Stimulated activated CD8-positive, alpha-beta memory T cell treated with anti-CD3 and anti-CD28 coated beads, Interleukin-7, amount 100 ng/mL, for 1 hour (primary cell): ENCODE measurements at places on chromosomes 12 and 14.
A peak's percentile ranks its signal among the peaks of the same experiment; 100 is the strongest.

DNA sequence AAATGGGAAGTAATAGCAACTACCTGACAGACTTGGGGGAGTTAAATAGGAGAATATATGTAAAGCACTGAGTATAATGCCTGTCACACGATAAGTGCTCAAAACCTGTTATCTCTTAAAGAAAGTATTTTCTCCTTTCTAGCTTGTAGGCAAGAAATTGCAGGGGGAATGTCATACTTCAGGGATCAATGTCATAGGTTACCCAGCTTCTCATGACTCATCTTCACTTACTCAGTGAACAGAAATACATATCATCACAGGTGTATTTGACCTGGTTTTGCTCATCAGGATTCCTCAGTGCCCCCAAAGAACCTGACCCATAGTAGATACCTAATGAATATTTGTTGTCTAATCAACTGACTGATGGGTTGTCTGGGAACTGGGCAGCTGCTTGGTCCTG, 285.0 kb upstream of the ATP2B1 start:
- DNase-seq = no peak

DNA sequence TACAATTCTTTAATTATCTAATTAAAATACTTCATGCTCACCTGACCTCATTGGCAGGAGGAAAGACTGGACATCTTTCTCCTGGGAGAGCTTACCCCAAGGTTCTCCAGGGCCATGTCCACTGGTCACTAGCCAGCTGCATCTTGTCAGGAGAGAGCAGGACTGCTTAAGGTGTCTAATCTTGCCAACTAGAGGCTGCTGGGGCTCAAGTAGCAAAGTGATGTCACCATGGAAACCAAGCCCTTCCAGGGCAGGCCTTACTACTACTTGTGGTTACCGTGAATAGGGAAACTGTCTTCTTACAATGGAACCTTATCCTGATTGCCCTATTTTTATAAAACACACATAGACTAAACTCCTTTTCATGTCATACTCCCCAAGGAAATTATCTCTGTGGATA, 376.4 kb downstream of the SNAPC1 start:
- no peak for DNase-seq

DNA sequence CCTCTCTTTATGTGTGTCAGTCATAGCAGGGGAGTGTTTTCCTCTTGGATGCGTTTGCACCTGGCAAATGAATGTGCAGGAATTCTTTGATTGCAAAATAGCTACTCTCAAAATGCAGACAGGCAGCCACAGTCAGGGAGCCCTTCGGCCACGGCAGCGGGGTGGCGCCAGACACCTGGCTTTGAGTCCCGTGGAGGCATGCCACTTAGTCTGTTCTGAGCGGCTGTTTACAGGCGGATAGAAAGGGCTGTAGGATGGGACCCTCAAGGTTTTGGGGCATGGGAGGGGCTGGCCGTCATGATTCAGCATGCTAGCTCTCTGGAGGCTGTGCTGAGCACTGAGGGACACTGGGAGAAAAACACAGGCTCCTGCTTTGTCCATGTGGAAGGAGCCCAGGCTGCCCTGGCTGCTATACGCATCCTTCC, 117.1 kb downstream of the SLC25A47 start:
- no peak for DNase-seq

DNA sequence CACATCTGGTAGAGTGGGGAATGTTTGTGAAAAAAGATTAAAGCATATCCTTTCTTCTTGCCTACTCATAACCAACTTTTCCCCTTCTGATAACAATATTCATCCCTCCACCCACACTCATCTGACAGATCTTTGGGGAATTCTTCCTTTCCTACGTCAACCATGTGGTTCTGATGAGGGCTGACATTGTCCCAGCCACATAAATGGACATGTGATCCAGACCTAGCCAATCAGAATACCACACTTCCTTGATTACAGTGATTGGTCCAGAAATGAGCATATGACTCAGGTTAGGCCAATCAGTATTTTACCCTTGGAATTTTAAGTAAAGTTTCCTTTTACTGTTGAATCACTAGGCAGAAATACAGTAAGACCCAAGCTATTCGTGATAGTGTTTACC, 58.9 kb downstream of the GPR65 start:
- no peak for DNase-seq

DNA sequence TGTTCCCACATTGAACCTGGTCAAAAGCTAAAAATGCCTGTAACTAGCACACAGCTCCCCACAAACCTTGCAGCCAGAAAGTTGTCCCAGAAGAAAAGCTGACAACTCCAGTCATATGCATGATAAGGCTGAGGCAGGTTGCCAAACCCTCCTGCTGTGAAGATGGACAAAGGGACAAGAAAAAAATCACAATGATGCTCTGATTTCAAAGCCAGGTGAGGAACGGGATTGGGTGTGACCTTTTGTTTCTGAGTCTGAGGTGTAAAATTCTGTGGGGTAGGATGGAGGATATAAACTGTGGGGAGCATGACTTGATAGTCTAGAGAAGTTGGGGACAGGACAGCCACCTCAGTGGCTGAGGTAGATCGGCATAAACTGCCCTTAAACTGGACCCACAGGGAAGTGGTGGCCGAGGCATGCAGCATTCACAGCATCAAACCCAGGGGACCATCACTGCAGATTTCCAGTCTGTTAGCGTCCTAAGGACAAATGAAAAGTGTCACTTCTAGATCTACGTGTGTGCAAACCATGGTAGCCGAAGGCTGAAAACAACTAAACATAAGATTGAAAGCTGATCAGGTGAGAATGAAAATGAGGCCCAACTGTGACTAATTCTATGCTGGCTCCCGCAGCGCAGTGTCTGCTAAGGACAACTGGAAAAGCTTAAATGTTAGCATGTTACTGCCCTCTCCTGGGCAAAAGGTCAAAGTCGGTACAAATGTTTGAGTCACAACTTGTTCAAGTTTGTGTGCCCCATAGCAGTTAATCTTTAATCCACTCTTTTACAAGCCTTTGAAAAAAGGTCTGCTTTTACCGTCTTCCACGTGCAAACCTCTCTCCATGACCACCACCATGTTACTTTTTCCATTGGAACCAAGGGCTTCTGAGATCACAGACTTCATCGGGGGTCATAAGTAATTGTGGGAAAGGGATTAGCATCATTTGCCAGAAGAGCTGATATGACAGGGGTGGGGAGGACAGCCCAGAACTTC, 39.8 kb downstream of the GRIN2B start:
- DNase-seq = no peak

DNA sequence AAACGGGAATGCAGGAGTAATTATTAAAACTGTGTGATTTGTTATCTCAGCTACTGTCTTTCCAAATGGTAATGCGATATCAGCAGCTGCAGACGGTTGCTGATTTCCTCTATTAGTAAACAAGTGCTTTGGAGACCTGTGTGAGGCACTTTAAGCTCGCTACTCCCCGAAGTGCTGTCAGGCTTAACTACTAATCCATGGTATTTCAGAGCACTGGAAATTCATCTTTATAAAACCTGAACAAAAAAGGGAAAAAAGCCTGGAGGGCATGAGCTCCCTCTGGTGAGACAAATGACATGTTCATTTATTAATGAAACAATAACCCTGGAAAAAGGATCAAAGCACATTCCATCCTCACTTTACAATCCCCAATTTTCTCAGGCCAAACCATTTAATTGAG, 143.6 kb upstream of the OTX2 start:
- DNase-seq = no peak

DNA sequence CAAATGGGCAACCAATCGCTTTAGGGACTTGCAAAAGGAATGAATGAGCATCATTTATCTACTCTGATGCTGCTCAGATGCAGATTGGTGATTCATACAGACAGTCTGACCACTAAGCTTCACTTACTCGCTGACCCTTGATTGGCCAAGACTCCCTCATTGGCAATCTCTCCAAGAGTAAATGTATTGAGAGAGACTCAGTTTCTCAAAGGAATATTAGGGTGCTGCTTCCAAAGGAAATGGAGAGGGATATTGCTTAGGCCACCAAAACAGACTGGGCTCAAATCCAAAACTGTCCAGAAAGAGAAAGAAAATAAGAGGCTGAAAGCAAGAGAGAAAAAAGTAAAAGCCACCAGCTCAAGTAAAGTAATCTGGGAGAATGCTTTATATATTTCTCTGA, 785.2 kb downstream of the GALC start:
- DNase-seq = no peak

DNA sequence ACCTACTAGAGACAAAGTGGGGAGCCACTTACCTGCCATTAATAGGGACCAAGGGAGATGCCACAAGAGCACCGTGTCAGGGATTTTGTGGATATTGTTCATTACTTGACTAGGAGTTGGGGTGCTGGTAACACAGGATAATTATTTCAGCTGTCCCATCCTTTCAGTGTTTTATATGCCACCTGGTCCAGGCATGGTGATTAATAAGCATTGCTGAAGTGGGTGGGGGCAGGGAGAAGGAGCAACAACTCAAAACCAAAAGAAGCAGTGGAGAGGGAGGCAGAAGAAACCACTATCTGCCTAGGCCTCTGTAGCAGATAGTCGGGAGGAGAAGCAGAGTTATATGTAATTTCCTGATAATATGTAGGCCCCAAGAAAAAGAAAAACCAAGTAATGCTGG, 184.6 kb downstream of the NPAS3 start:
- no peak for DNase-seq

DNA sequence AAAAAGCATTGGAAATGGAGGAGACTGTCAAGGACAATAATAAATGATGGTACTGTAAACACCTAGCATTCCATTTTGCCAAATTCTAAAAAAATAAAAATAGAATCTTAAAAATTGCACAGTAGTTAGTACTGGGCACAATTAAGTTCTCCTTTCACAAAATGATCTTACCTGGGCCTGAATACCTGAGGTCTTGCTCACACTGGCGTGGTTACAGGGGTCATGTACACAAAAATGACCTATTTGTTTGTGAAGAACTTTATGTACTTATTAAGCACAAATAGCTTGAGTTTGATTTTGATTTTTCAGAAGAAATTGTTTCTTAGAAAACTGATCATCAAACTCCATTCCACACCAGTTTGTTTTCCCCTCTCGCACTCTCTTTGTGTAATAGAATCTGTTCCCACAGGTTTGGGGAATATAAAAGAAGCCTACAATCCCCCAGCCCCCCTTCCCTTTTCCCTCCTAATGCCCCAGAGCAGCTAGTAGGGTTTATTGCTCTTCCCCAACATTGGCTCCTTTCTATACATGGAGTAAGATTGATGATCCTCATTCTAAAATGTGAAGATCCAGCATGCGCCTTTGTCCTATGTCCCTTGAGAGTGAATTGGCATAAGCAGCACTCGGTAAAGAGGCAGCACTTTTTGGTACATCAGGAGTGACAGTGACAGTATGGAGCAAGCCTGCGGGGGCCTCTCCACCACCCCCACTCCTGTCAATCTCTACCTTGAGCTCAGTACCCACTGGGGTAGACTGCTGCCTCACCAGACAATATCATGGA, 204.3 kb downstream of the ASCL1 start:
- DNase-seq = no peak

- no peak for DNase-seq
These were observed 92.4 kb downstream of the RPS6KA5 start for GRCh38 chr14:90968025-90968424.

DNA sequence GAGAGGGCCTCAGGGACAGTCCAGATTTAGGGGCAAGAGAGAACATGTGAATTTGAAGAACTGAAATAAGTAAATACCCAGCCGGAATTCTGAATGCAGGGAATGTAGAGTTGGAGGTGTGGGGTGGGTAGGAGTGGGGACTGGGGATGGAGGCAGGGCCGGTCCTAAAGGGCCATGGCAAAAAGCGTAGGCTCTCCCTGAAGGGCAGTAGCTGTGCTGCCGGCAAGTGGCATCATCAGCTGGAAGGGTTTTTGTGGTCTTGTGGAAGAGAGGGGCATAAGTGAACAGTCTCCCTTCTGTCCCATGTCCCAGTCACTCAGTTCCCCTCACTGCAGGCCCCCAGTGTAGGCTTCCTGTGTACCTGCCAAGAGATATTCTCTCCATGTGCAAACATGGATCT, 104.6 kb downstream of the GCH1 start:
- no peak for DNase-seq

- no peak for DNase-seq
These were observed 8.7 kb upstream of the GPR19 start for GRCh38 chr12:12704593-12705230.

- DNase-seq = no peak
These were observed 33.4 kb upstream of the TMTC1 start for GRCh38 chr12:29816874-29817725.

DNA sequence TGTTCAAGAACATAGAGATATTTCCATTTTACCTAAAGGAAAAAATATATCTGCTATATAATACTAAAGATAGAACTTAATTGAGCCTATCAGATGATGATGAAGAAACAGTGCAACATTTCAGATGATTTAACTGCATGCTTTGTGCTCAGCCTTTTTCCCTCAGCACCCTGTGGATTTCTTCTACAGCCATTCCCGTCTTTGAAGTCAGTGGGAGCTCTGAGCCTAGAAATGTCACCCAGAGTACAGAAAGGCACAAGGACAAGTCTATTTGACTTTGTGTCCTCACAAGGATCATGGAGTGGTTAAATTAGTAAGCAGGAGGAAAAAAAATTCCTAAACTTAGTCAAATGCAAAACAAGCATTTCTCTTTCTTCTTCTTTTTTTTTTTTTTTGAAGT, 994.0 kb upstream of the FLRT2 start:
- no peak for DNase-seq

GRCh38 chr14:95519699-95520098, 3.2 kb upstream of the SYNE3 start:
- DNase-seq = peak; percentile 49

GRCh38 chr14:76715101-76715500, 46.2 kb upstream of the VASH1 start:
- DNase-seq = no peak

DNA sequence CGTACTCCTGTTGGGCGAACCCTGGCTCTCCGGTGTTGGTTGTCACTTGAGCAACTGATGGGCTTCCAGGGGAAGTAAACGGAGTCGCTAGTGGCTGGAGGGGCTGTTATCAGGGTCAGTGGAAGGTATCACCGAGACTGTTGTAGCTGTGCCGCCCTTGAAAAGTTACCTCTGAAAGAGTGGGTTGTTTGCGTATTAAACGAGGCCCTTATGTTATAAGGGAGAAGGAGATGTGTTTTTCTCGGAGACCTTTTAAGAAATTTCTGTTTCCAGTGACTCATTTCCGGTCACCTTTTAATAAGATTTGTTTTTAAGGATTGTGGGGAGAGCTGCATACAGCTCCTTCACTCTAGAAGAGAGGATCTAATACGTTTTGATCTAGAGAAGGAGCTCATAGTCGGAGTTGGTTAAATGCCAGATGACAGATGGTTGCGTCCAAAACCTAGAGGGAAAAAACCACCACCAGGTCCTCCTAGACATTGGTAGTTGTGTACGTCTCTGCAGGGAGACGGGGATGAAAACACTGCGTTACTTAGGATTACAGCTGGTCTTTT, 750 bp upstream of the DBX2 start:
- no peak for DNase-seq

GRCh38 chr12:95480230-95480629, 6.3 kb downstream of the METAP2 start:
- no peak for DNase-seq

GRCh38 chr12:8603856-8604255, 8.8 kb downstream of the AICDA start:
- DNase-seq = no peak

GRCh38 chr12:47308672-47309071, 228.9 kb upstream of the AMIGO2 start:
- no peak for DNase-seq
